Hypothalamus (tissue), 51 donors: ENCODE measurements at places on chromosomes 5 and 9.
A peak's percentile ranks its signal among the peaks of the same experiment; 100 is the strongest.

DNA sequence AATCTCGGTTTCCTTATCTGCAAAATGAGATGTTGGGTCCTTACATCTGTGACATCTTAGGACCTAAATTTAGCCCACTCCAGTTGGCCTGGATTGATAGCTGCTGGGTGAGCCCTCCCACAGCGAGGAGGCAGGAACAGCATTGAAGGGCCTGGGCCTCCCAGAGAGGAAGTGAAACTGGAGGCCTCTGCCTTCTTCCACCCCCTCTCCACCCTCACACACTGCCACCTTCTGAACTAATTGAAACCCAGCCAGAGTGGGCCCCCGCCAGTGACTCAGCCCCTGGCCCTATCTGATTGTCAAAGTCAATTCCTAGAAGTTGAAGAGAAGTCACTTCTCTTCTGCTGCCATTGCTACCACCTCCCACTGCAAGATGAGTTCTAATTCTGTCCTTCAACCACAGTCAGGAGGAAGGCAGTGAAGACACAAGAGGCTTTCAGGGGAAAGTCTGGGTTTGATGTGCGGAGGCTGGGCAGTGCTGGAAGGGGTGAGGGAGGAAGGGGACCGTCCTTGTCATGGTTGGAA is 55.2 kb upstream of the NEK6 start:
- peak; percentile 36 for DNase-seq

- DNase-seq: no peak
These were observed 117.0 kb upstream of the CXCL14 start for GRCh38 chr5:135695656-135696313.

GRCh38 chr5:51203598-51203997 is 179.7 kb upstream of the ISL1 start:
- DNase-seq: no peak

- no peak for DNase-seq
These were observed 24.0 kb upstream of the TCF7 start for GRCh38 chr5:134090522-134090921.
